Spleen (tissue), 13 donors: ENCODE measurements at places on chromosomes 2 and 18. TPM values are rescaled to one million over a fixed set of nuclear protein-coding genes. Genes with fewer than 3 reads are reported as not detected.

- no peaks in the 10 kb centered on the region for H3K4me1 ChIP-seq
- H3K27me3 ChIP-seq, result no peaks in the 10 kb centered on the region
- no peaks in the 10 kb centered on the region for H3K36me3 ChIP-seq
- no peak overlapping the region for H3K4me3 ChIP-seq
These were observed 271.8 kb downstream of the MBD2 start for GRCh38 chr18:53952700-53953099.

- no peak overlapping the region for H3K4me3 ChIP-seq
- H3K27me3 ChIP-seq, result no peaks in the 10 kb centered on the region
- peaks cover 100% of the 10 kb centered on the region for H3K36me3 ChIP-seq
- DNase-seq, result no peak
- H3K27ac ChIP-seq, result no peak overlapping the region
- H3K4me1 ChIP-seq, result peaks cover 15% of the 10 kb centered on the region
These were observed 24.2 kb downstream of the WDR75 start for GRCh38 chr2:189465478-189465877.

DNA sequence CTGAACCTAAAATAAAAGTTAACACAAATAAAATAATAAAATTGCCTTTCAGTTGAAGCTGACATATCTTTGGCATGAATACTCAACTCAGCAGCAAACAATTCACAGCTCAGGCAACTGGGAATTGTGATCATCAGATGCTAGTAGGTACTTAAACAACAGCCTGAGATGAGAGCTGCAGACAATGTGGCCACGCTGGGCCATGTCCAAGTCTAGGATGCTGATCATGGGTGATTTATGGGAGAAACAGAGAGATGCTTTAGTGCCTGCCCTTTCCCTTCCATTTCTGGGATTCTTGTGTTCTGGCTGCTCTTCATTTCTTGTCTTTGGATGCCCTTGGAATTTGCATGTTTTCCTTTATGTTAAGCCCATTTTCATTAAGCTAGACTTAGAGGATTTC, 212.4 kb upstream of the CWC22 start:
- no peaks in the 10 kb centered on the region for H3K4me1 ChIP-seq
- H3K27ac ChIP-seq, result no peak overlapping the region
- DNase-seq, result no peak
- H3K4me3 ChIP-seq, result no peak overlapping the region
- H3K27me3 ChIP-seq, result no peaks in the 10 kb centered on the region

DNA sequence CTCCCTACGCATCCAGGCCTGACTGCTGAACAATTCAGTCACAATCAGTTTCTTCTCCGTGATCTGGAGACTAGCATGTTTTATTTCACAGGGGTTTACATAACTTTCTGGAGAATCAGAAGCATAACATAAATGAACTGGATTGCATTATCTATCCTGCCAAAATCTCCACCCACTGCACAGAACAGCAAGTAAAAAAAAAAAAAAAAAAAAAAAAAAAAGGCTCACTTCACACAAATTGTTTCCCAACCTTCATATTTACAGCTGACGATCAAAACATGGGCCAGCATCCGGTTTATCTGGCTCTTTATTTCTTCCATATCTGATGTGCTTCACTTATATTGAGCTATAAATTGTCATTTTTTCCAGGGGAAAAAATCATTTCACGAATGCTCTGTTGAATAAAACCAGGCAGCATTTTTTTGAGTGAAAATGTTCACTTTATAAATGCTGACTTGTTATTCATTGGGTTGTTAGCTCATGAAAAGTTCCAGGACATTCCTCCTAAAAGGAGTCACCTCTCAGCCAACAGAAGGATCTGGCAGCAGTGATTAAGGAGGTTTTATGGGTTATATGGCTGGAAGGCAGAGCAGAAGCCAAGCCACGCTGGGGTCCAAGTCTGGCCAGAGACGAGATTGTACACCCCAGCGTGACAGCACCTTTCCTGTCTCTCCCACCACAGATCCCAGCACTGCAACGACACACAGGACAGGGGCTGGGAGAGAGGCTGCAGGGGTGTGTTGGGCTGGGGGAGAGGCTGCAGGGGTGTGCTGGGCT, 51.2 kb upstream of the GLI2 start:
- H3K27ac ChIP-seq, result no peak overlapping the region
- H3K4me1 ChIP-seq, result peaks cover 3% of the 10 kb centered on the region
- H3K36me3 ChIP-seq, result no peaks in the 10 kb centered on the region

DNA sequence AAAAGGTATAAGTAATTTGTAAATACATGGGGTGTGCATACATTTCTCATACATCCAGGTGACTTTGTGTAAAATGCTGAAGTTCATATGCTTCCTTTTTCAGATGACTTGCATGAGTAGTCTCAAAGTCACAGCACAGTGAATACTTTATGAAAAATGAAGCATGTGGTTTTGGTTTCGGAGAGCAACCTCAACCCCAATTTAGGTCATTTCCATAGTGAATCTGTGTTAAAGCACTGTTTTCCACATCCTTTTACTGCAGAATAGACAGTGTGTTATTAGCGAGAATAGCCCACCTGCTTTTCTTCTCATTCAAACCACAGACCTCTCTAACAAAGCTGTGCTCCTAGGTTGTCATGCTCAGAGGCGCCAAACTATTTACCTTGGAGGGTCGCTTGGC, 204.4 kb upstream of the RASGRP3 start:
- no peak overlapping the region for H3K27ac ChIP-seq
- H3K36me3 ChIP-seq, result no peaks in the 10 kb centered on the region
- no peaks in the 10 kb centered on the region for H3K27me3 ChIP-seq
- H3K4me1 ChIP-seq, result peaks cover 15% of the 10 kb centered on the region
- DNase-seq, result no peak

Gene ARL5A
- 9.5 TPM for polyA plus RNA-seq

Gene CHRNA1
- 0.33 TPM for polyA plus RNA-seq

Gene SULT1C3
- not detected for polyA plus RNA-seq
